ENCODE measurements at places on chromosomes 3 and 15. TPM values are rescaled to one million over a fixed set of nuclear protein-coding genes. Genes with fewer than 3 reads are reported as not detected.

- H3K4me1 ChIP-seq = peaks cover 9% of the 10 kb centered on the region
- no peak overlapping the region for H3K4me3 ChIP-seq
- no peak for DNase-seq
- no peak overlapping the region for H3K27ac ChIP-seq
- no peaks in the 10 kb centered on the region for H3K36me3 ChIP-seq
Observed at GRCh38 chr15:66886686-66887273, 178.6 kb upstream of the SMAD3 start.

GRCh38 chr3:123143669-123144411 lies 57.9 kb upstream of the SEC22A start:
- no peak for DNase-seq
- H3K4me1 ChIP-seq = peaks cover 10% of the 10 kb centered on the region
- H3K27me3 ChIP-seq = no peaks in the 10 kb centered on the region
- no peak overlapping the region for H3K4me3 ChIP-seq
- H3K36me3 ChIP-seq = peaks cover 13% of the 10 kb centered on the region
- H3K27ac ChIP-seq = no peak overlapping the region

- no peaks in the 10 kb centered on the region for H3K36me3 ChIP-seq
- H3K27me3 ChIP-seq = peaks cover 4% of the 10 kb centered on the region
- H3K4me3 ChIP-seq = no peak overlapping the region
- no peak overlapping the region for H3K27ac ChIP-seq
- H3K4me1 ChIP-seq = peaks cover 9% of the 10 kb centered on the region
Observed at GRCh38 chr3:63413523-63413922, 135.4 kb downstream of the SYNPR start.

The C2CD4B gene
- total RNA-seq = not detected

The SLC24A5 gene
- total RNA-seq = not detected

All from neural crest cell (in vitro differentiated cells).